ENCODE measurements at places on chromosomes 3 and 15. TPM values are rescaled to one million over a fixed set of nuclear protein-coding genes. Genes with fewer than 3 reads are reported as not detected.

STRIT1 gene
- total RNA-seq, result not detected

SH3GL3 gene
- 2.7 TPM for total RNA-seq

PLOD2 gene
- total RNA-seq, result 151 TPM

LDHAL6B gene
- total RNA-seq, result not detected

SLC7A14 gene
- 0.23 TPM for total RNA-seq

ZNF502 gene
- total RNA-seq, result 1.9 TPM

SEMA3G gene
- 0.26 TPM for total RNA-seq

CDCP1 gene
- total RNA-seq, result 4.2 TPM

CILP gene
- 1.1 TPM for total RNA-seq

MUC20 gene
- 0.41 TPM for total RNA-seq

ZNF662 gene
- 0.53 TPM for total RNA-seq

TBCCD1 gene
- total RNA-seq, result 10.2 TPM

SLC22A14 gene
- 0.45 TPM for total RNA-seq

RBPMS2 gene
- total RNA-seq, result 10.6 TPM

CPLX3 gene
- total RNA-seq, result not detected

IL20RB gene
- total RNA-seq, result 22.0 TPM

DNA sequence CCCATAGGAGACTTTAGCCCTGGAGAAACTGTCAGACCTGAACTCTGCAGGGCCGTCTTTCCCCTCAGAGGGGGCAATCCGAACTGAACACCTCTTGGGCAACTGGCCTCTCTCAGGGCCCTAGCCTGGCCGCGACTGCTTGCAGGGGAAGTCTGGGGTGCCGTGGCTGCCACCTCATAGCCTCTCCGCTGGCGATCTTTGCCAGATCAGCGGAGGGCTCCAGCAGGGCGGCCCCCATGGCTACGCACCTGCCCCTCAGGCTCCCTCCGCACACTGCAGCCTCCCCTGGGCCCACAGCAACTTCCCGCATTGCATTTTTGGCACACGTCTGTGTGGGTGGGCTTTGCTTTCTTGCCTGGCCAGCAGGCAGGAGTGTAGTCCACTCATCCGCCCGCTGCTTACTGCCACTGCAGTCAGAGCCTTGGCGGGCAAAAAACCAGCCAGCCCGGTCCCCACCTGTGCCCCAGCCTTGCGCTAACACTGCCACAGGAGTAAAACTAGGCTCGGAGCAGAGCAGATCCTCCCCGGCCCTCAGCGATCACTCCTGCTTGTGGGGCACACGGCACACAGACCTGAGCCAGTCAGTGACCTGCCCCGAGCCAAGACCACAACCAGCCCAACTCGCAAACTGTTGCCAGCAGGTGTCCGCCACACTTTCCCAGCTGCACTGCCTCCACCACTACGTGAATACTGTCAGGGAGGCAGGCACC lies 266.8 kb upstream of the CBLB start:
- no peak for DNase-seq

DNA sequence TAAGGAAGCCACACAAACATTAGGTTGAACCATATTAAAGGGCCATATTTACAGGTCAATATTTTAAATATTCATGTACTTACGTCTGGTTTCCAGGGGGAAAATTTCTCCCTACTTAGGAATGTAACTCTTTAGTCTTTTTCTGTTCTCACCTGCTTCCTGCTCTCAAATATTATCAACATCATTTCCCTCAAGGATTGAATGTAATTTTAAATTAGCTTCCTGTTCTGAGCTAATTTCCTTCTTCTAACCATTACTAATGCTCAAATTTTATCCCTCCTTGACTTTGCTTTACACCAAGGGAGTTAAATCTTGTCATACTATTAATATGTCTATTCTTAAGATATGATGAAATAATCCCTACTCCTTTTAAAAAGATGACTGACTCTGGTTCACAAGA lies 103.4 kb upstream of the UBP1 start:
- no peak for DNase-seq

DNA sequence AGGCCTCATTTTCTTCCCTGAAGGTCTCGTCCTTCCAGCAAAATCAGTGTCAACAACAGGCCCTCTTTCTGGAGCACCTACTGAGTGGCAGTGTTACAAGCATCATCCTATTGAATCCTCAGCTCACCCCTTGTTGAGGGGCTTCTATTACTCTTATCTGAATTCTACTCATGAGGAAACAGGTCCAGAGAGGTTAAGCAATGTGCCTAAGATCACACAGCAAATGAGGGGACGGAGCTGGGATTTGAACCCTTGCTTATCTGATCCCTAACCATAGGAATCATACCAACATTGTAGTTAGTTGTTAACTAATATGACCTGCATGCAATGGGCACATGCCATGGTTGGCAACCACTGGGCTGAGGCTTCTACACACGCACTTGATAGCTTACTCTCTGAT lies 63.0 kb downstream of the SLC6A6 start:
- no peak for DNase-seq

- no peak for DNase-seq
Observed at GRCh38 chr15:40306908-40307307, 827 bp downstream of the PLCB2 start.

- DNase-seq, result peak; percentile 84
Observed at GRCh38 chr3:124092811-124093210, 100.9 kb upstream of the ROPN1 start.

- DNase-seq, result peak; percentile 92
Observed at GRCh38 chr3:100954990-100955389, 38.2 kb downstream of the ABI3BP start.

- peak; percentile 76 for DNase-seq
Observed at GRCh38 chr3:193978486-193978885, 157.5 kb upstream of the HES1 start.

- DNase-seq, result no peak
Observed at GRCh38 chr15:74385733-74386132, 18.3 kb upstream of the CYP11A1 start.

DNA sequence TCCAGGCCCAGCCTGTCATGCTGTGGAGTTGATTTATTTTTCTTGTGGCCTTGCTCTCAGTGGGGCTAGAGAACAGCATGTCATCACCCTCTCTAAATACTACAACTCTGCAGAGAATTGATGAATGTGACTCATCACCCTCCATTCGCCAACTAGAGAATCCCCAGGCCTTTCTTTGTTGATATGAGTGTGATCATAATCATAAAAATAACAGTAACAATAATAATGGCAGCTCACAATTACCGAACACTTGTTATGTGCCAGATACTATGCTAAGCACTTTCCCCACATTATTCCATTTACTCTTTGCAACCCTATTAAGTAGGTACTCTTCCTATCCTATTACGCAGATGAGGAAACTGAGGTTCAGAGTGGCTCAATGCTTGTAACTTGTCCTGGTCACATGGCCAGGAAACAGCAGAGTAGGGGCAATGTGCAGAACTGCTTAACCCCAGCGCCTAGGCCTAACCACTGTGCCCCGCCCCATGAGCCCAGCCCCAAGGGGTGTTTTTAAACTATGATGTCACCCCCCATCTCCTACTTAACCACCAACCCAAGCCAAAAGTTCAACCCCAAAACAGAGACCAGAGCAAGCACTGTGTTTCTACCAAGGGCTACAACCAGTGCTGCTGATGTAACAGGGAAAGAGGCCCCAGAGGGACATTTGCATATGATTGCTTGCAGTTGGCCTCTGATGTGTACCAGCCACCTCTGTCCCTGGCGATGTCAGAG lies 104.5 kb downstream of the ADCY5 start:
- peak; percentile 69 for DNase-seq

DNA sequence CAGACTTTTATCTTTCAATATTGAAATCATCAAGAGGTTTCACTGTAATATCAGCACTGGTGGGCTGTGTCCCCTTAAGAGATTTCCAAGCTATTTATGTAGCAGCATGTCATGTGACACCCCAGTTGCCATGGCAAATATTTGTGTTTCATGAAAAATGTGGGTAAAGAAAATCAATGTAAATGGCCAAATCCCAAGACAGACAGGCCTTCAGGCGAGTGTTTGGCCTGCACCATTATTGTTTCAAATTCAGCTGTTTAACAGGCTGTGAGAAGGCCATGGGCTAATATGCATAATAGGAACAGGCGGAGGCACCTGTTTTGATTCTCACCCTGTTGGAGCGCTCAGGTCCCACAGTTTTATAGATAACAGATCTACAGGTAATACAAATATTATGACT lies 104.2 kb downstream of the IQCH start:
- no peak for DNase-seq

DNA sequence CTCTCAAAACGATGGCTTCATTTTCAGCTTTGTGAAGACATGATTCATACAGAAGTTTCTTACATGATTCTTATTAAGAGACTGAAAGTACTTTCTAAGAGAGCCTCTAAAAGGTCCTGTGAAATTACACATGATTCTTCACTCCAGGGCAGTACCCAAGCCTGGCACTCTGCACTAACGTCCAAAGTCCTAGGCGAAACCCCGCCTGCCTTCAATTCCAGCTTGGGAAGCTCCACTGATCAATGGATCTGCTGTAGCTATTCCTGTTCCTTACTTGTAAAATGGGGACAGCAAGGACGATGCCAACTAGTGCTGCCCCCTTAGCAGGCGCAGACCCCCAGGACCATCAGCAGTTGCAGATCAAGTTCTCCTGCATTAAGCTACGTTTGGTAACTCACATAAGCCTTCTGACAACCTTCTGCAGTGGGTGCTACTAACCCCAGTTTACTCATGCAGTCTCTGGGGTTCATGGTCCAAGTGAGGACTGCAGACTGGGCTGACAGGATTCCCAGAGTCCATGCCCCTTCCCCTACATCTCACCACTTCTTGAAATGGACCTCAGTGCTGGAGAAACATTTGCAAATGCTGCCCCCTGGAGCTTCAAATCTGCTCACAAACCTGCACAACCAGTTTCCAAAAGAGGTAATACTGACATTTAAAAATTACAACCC lies 10.6 kb downstream of the CHCHD4 start:
- no peak for DNase-seq

- DNase-seq, result peak; percentile 60
Observed at GRCh38 chr15:69666441-69666882, 213.8 kb downstream of the RPLP1 start.

DNA sequence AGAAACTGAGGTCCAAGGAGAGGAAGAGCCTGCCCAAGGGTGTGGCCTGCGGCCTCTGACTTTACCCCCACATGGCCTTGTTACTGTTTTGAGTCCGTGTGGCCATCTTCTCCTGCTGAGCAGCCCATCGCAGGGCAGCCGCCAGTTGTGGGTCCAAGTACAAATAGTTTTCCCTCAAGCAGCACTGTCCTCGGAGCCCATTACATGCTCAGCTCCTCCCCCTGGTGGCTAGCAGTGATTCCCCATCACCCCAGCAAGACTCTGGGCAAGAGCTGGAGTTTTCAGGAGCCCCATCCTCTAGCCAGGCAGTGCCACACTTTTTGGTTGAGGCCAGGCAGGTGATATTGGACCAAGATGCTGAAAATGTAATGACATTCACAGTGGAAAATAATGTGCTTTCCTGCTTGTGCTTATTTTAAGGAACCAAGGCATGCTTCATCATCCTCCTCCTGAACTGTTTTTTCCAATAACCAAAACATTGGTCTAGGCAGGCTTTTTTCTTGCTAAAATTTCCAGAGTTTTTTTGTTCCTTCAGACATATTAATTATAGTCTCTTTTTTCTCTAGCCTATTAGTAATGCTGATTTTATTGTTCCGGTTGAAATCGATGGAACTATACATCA lies 23.2 kb upstream of the VILL start:
- DNase-seq, result peak; percentile 26

- DNase-seq, result no peak
Observed at GRCh38 chr3:115154611-115155010, 7.5 kb upstream of the ZBTB20 start.

- no peak for DNase-seq
Observed at GRCh38 chr3:181454451-181455027, 257.2 kb upstream of the SOX2 start.

GRCh38 chr15:68328443-68328842 lies 50.9 kb downstream of the FEM1B start:
- no peak for DNase-seq

GRCh38 chr3:177221744-177222143 lies 24.5 kb upstream of the TBL1XR1 start:
- no peak for DNase-seq

DNA sequence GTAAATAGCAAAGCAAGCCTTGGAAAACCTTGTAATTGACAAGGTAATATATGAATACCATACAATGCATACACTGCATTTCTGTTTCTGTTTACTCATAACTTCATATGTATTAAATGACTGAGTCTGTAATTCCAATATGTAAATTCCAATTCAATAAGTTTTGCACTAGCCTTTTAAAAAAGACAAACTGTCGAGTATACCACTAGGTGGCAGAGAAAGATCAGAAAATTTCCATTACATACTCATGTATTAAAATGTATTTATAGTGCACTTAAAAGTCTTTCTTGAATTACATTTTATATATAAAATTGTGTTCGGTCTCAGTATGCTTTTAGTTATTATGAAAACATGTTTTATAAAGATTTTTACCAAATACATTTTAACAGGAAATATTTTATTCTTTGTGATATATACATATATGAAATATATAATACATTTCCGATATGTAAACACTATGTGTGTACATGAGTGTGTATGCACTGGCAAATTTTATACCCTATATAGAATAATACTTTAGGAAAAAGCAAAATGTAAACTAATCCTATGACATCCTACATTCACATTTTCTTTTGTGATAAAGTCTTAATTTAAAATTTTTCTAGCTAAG lies 216.8 kb downstream of the VGLL3 start:
- peak; percentile 16 for DNase-seq

GRCh38 chr15:70187331-70187730 lies 89.6 kb upstream of the TLE3 start:
- DNase-seq, result no peak

- no peak for DNase-seq
Observed at GRCh38 chr3:185150561-185150960, 2.3 kb downstream of the C3orf70 start.

- no peak for DNase-seq
Observed at GRCh38 chr15:67103432-67103831, 38.0 kb downstream of the SMAD3 start.

- no peak for DNase-seq
Observed at GRCh38 chr3:52774901-52775864, 2.2 kb upstream of the ITIH1 start.

GRCh38 chr3:77456906-77457305 lies 417.0 kb downstream of the ROBO2 start:
- DNase-seq, result no peak

DNA sequence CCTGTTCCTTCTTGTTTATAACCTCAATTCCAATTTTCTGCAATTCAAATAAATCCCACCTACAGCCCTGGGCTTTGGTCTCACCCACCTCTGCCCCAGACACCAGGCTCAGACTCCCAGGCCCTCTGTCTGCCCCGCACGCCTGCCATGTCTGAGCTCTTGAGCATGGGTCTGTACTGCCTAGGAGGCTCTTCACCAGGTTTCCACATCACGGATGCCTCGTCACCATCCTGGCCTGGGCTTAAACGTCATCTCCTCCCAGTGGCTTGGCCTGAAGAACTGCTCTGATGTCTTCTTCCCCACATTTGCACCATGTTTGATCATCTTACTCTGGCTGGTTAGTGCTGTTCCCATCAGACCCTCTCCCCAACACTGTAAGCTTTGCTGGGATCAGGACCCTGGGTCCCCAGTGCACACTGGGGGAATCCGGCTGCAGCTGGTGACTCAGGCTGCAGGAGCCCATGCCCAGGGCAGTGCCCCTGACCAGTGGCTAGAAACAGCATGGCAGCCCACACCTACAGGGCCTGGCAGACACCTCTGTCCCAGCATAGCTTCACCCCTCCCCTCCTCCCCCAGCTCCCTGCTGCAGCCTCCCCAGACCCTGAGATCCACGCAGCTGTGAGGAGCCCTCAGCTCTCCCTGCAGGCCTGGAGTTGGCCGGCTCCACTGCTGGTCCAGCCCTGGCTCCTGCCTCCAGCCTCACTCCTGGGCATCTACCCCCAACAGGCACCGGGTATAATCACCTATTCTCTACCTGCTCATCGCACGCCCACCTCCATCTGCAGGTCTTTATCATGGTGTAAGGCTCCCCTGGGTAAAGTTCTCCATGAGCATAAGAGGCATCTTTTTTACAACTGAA lies 162.8 kb upstream of the NSMCE3 start:
- no peak for DNase-seq

All from astrocyte (in vitro differentiated cells and primary cell).